ENCODE measurements at places on chromosomes 1 and 21.

- DNase-seq, result no peak
- no peaks in the 10 kb centered on the region for H3K4me1 ChIP-seq
- H3K27ac ChIP-seq, result no peak overlapping the region
- no peaks in the 10 kb centered on the region for H3K27me3 ChIP-seq
These were observed 244.8 kb upstream of the VAMP3 start for GRCh38 chr1:7526196-7526866.

- H3K4me1 ChIP-seq, result no peaks in the 10 kb centered on the region
- peaks cover 11% of the 10 kb centered on the region for H3K27me3 ChIP-seq
- H3K36me3 ChIP-seq, result no peaks in the 10 kb centered on the region
- no peak for DNase-seq
- H3K4me3 ChIP-seq, result no peak overlapping the region
These were observed 48.4 kb upstream of the ADORA3 start for GRCh38 chr1:111551623-111552411.

DNA sequence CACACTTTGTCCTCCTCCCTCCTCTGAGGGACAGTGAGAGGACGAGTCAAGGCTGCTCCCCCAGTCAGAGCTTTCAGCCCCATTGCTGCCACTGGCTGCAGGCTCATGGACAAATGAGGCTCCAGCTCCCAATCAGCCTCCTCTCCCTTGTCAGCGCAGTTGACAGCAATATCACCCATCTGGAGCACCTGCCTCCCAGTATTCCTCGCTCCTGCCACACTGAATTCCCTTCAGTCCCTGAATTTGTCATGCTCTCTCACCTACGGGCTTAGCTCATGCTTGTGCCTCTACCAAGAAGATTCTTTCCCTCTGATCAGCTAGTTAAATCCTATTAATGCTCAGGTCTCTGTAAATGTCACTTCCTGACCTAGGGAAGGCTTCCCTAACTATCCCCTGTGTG lies 54.4 kb upstream of the SYT6 start:
- H3K27me3 ChIP-seq, result peaks cover 14% of the 10 kb centered on the region
- no peaks in the 10 kb centered on the region for H3K36me3 ChIP-seq
- H3K4me3 ChIP-seq, result no peak overlapping the region
- peaks cover 8% of the 10 kb centered on the region for H3K4me1 ChIP-seq

- H3K27ac ChIP-seq, result no peak overlapping the region
- peaks cover 2% of the 10 kb centered on the region for H3K36me3 ChIP-seq
- H3K4me1 ChIP-seq, result no peaks in the 10 kb centered on the region
- H3K4me3 ChIP-seq, result no peak overlapping the region
- DNase-seq, result no peak
These were observed 50.4 kb downstream of the CTTNBP2NL start for GRCh38 chr1:112446411-112446810.

GRCh38 chr1:181133441-181133951 lies 45.0 kb downstream of the IER5 start:
- no peak overlapping the region for H3K27ac ChIP-seq
- peaks cover 67% of the 10 kb centered on the region for H3K4me1 ChIP-seq
- no peaks in the 10 kb centered on the region for H3K36me3 ChIP-seq
- DNase-seq, result no peak
- no peaks in the 10 kb centered on the region for H3K27me3 ChIP-seq

- H3K27ac ChIP-seq, result no peak overlapping the region
- no peak for DNase-seq
These were observed 99.4 kb upstream of the EDEM3 start for GRCh38 chr1:184854036-184854435.

- H3K4me3 ChIP-seq, result no peak overlapping the region
- no peak overlapping the region for H3K27ac ChIP-seq
- no peaks in the 10 kb centered on the region for H3K27me3 ChIP-seq
- no peaks in the 10 kb centered on the region for H3K4me1 ChIP-seq
- peaks cover 11% of the 10 kb centered on the region for H3K36me3 ChIP-seq
These were observed 37.9 kb downstream of the FABP3 start for GRCh38 chr1:31335007-31335406.

DNA sequence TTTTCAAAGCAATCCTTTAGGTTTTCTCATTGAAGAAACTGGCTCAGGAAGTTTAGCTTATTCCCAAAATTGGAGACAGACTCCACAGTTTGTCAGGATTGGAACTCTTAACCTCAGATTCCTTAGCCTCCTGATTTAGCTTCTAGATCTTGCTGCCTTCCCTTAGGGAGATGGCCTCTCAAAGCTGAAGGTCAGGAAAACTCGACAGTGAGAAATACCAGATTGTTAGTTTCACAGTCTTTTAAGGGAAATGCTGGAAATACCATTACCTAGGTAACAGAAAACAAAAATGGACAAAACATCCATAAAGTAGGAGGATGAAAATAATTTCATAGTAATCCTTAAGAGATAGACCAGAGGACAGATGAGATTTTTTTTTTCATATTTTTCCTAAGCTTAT lies 7.8 kb downstream of the RASAL2 start:
- H3K4me3 ChIP-seq, result no peak overlapping the region
- no peak overlapping the region for H3K27ac ChIP-seq
- DNase-seq, result no peak
- no peaks in the 10 kb centered on the region for H3K27me3 ChIP-seq

- H3K4me3 ChIP-seq, result no peak within 1 kb of the TSS
- no peak for DNase-seq
- H3K4me1 ChIP-seq, result no peaks in the 10 kb centered on the region
- no peak within 1 kb of the TSS for H3K27ac ChIP-seq
These were observed at the start of gene OR2T6 for GRCh38 chr1:248375446-248375845. Gene OR2T6, plus strand, starts transcription at chr1:248375746. Its CDS starts 11,863 bp downstream, at chr1:248387609.

DNA sequence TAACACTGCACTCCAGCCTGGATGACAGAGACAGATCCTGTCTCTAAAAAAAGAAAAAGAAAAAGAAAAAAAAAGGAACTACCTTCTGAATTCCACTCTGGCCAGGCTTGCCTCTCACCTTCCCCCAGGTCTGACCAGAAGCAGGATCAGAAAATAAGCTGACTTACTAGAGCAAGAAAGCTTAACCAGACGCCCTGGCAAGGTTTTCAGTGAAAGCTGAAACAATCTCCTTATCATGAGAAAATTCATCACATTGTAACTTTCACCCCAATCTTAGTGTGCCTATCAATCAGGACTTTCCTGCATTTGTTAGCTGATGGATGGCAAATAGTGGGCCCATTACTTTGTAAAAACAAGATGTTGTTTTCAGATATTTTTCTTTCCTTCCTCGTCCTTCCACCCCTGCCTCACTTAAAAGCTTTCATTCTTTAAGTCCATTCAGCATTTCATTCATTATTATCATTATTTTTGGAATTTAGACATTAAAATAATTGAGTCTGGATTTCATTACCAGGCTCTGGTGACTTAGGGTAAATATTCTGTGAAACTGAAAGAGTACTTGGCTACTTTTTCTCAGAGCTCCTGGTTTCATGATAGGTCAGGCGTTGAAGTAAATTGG lies 96.5 kb upstream of the CD34 start:
- no peaks in the 10 kb centered on the region for H3K4me1 ChIP-seq
- no peaks in the 10 kb centered on the region for H3K27me3 ChIP-seq
- no peak for DNase-seq

GRCh38 chr1:241990040-241990439 lies 8.9 kb downstream of the MAP1LC3C start:
- no peak overlapping the region for H3K27ac ChIP-seq
- H3K4me3 ChIP-seq, result no peak overlapping the region
- DNase-seq, result no peak
- H3K27me3 ChIP-seq, result no peaks in the 10 kb centered on the region

GRCh38 chr1:6170742-6171201 lies 9.3 kb downstream of the CHD5 start:
- H3K36me3 ChIP-seq, result no peaks in the 10 kb centered on the region
- H3K27ac ChIP-seq, result no peak overlapping the region
- no peak overlapping the region for H3K4me3 ChIP-seq
- H3K4me1 ChIP-seq, result no peaks in the 10 kb centered on the region
- no peak for DNase-seq

DNA sequence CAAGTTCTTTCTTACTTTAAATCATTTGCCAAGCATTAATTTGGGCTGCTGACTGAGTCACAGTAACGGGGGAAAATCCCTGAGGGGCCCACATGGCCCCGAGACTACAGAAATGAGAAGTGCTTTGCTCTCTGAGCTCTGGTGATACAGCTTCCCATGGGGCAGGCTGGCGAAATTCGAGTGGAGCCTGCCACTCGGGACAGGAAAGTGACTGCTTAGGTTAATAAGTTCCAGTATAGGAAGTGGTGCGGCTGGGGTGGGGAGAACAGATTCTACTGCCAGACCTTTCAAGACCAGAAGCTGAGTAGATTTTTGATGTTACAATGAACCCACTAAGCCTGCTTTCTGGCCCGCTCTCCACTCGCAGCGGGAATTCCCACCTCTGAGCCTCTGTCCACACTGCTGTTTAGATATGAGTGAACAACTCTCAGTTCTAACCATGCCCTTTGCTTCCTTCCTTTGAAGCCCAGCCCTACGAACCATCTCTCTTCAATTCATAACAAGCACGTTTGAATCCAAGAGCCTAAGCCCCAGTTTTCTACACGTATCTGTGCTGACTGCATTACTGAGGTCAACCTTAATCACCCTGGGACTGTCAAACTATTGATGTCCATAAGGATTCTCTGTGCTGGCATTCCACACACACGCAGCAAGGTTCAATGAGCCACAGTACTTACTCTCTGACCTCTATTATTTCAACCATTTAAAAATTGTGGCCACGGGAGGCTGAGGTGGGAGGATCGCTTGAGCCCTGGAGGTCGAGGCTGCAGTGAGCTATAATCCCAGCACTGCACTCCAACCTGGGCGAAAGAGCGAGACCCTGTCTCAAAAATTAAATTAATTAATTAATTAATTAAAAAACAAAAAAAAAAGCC lies 9.6 kb downstream of the ZBTB17 start:
- H3K4me1 ChIP-seq, result peaks cover 29% of the 10 kb centered on the region
- H3K36me3 ChIP-seq, result peaks cover 33% of the 10 kb centered on the region
- no peak overlapping the region for H3K4me3 ChIP-seq
- no peak for DNase-seq

DNA sequence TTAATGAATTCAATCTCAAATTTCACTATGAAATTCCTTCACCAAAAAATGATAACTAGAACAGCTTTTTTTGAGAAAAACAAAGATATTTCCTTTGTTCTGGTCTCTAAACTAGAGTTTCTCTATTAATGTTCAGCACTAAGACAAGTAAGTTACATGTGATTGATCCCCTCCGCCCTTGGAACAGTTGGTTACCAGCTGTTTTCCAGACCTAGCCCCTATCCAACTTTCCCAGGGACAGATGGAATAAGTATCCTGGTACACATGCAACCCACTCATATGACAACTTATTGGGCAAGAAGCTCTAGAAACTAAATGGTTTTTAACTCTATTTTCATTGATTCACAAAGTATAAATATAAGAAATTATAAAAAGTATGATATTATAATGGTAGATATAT lies 140.4 kb downstream of the COP1 start:
- peaks cover 12% of the 10 kb centered on the region for H3K36me3 ChIP-seq
- H3K4me1 ChIP-seq, result peaks cover 12% of the 10 kb centered on the region
- no peaks in the 10 kb centered on the region for H3K27me3 ChIP-seq
- no peak overlapping the region for H3K4me3 ChIP-seq
- DNase-seq, result no peak

DNA sequence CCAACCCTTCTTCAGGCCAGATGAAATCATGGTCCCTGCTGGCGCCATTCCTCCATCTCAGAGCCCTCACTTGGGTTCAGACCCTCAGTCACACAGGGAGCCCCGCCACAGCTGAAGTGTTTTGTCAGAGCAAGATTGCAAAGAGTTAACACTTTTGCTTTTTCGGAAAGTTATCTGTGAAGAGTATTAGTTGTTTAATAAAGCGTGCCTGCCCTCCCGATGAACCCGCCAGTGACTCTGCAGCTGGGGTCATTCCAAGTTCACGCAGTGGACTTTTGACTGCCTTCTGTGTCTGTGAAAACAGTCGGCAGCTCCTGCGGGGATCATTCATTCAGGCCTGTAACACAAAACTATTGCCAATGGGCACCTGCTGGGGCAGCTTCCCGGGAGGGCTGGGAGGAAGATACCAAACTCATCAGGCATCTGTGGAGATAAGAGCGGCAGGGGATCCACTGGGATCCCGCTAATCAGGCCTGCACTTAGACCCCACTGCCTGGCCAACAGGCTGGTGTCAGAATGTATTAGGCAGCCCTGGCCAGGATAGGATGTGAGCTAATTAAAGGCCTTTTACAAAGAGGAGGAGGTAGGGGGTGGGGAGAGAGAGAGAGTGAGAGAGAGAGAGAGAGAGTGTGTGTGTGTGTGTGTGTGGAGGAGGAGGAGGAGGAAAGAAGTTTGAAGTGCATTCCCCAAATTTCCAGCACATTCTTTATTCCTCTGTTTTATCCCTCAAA lies 184.5 kb downstream of the DHRS3 start:
- no peak overlapping the region for H3K4me3 ChIP-seq
- H3K27ac ChIP-seq, result no peak overlapping the region
- no peak for DNase-seq
- peaks cover 29% of the 10 kb centered on the region for H3K4me1 ChIP-seq
- H3K27me3 ChIP-seq, result no peaks in the 10 kb centered on the region

GRCh38 chr1:229065613-229066012 lies 205.3 kb upstream of the RAB4A start:
- no peak overlapping the region for H3K27ac ChIP-seq
- DNase-seq, result no peak
- H3K36me3 ChIP-seq, result no peaks in the 10 kb centered on the region

DNA sequence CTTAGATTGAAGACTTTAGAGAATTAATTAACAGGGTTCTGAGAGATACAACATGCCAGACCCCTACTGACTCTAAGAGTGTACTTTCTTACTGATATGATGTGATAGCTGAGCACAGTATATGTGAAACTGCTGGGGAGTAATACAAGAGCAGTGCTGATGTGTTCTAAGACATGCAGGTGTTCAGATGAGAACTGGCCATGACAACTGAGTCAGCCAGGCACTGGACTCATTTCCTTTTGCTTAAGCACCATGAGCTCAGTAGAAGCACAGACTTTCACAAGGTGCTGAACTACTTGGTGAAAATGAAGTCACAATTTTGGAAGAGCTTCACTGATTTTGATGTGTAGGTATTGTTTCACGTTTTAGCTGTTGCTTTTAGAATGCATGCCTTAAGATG lies 15.9 kb upstream of the POGZ start:
- no peak for DNase-seq
- H3K27ac ChIP-seq, result no peak overlapping the region

GRCh38 chr1:153306303-153307220 lies 6.2 kb downstream of the PGLYRP3 start:
- no peaks in the 10 kb centered on the region for H3K4me1 ChIP-seq
- DNase-seq, result no peak
- no peak overlapping the region for H3K4me3 ChIP-seq
- no peaks in the 10 kb centered on the region for H3K36me3 ChIP-seq

GRCh38 chr1:245153552-245154428 lies 995 bp upstream of the KIF26B start:
- peak overlapping the region; percentile 97 for H3K4me3 ChIP-seq
- peaks cover 37% of the 10 kb centered on the region for H3K4me1 ChIP-seq
- H3K27me3 ChIP-seq, result peaks cover 59% of the 10 kb centered on the region
- DNase-seq, result peak; percentile 29
- H3K36me3 ChIP-seq, result no peaks in the 10 kb centered on the region

DNA sequence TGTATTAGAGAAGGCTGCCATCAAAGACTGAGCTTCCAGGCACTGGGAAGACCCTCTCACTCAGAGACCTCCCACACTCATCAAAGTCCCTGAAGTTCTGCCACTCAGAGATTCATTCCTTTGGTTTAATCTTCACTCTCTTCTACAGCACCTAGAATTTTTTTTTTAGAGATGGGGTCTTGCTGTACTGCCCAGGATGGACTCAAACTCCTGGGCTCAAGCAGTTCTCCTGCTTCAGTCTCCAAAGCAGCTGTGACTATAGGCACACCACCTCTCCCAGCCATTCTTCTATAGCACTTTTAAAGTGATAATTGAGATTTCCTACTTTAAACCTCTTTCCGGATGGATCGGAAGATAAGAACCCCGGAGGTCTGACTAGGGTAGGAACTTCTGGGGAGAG lies 3.7 kb upstream of the HP1BP3 start:
- DNase-seq, result no peak
- H3K36me3 ChIP-seq, result no peaks in the 10 kb centered on the region
- H3K27ac ChIP-seq, result no peak overlapping the region
- no peaks in the 10 kb centered on the region for H3K27me3 ChIP-seq
- H3K4me3 ChIP-seq, result peak overlapping the region; percentile 84
